Upper lobe of left lung (tissue), 6 donors: ENCODE measurements at places on chromosomes 5 and 9. TPM values are rescaled to one million over a fixed set of nuclear protein-coding genes. Genes with fewer than 3 reads are reported as not detected.

Gene SOHLH1
- not detected for total RNA-seq

Gene ALDH1B1
- 5.7 TPM for total RNA-seq

Gene TBC1D9B
- 106 TPM for total RNA-seq

Gene COL15A1
- 1.0 TPM for total RNA-seq
